ENCODE measurements at places on chromosomes 3 and 15. TPM values are rescaled to one million over a fixed set of nuclear protein-coding genes. Genes with fewer than 3 reads are reported as not detected.

DNA sequence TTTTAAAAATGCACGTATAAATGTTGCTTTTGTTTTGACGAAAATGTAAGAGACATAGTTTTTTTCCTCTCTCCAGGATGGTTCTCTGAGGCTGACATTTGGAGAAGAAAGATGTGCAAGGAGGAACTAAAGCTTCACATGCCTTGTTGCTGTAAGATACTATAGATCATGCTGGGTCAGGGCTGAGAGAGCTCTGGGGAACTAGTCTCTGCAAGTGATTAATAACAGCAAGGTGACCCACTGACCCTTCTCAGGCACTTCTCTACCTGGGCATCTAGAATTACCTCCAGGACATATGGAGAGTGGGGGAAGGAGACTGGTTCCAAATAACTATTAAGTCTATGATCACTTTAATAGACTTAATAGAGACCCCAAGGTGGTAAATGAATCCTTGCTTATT, 246.0 kb downstream of the KBTBD8 start:
- DNase-seq: no peak

Gene ISLR
- 0.53 TPM for total RNA-seq

Gene IGSF11
- 0.13 TPM for total RNA-seq

Gene ROBO1
- total RNA-seq: 66.6 TPM

DNA sequence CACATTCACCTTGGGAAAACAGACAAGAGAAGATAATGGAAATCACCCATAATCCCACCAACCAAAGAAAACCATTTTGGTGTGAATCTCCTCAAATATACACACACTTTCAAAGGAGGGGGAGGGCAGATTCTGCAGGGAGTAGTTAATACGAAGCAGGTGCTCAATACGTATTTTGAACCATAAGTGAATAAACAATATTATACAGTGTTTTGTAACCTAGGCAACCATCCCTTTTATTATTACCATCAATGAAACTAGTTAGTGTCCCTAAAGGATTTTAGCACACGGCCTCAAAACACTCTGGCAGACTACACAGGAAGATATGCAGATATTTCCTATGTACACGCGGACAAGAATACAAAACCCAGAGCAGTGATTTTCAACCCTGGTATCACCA, 6.1 kb downstream of the OSBPL10 start:
- DNase-seq: no peak

- no peak for DNase-seq
These were observed at the start of gene CSPG4 for GRCh38 chr15:75712668-75713337. TSS of gene CSPG4 (minus strand) at chr15:75712848. CDS start at chr15:75712755, 93 bp downstream.

Gene ZPLD1
- total RNA-seq: 2.6 TPM

Gene CCR9
- total RNA-seq: not detected

Gene GLDN
- 0.13 TPM for total RNA-seq

GRCh38 chr3:124097362-124098131, 105.6 kb upstream of the ROPN1 start:
- peak; percentile 43 for DNase-seq

DNA sequence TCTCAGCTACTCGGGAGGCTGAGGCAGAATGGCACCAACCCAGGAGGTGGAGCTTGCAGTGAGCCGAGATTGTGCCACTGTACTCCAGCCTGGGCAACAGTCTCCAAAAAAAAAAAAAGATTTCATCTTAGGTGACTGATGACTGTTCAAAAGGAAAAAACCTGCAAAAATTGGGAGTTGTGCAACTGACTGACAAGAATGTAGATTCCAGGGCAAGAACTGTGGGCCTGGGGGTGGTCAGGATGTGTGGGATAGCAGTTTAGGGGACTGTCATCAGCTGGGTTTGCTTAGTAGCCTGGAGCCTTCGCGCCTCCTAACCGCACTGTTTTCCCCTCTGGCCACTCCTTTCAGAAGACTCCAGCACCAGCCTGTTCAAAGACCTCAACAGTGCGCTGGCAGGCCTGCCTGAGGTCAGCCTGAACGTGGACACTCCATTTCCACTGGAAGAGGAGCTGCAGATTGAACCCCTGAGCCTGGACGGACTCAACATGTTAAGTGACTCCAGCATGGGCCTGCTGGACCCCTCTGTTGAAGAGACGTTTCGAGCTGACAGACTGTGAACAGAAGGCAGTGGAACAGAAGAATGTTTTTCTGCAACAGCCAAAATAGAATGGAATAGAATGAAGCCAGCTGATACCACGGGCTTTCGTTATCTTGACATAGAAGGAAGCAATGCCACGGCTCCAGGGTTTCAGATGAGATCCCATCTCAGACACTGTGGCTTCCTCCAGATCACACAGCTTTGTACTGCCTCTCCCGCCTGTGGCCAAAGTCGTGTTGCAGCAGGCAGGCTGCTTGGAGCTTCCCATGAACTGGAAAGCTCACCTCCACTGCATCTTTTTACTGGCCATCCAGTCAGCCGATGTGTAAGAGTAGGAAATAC, 75.3 kb upstream of the BLM start:
- DNase-seq: no peak

DNA sequence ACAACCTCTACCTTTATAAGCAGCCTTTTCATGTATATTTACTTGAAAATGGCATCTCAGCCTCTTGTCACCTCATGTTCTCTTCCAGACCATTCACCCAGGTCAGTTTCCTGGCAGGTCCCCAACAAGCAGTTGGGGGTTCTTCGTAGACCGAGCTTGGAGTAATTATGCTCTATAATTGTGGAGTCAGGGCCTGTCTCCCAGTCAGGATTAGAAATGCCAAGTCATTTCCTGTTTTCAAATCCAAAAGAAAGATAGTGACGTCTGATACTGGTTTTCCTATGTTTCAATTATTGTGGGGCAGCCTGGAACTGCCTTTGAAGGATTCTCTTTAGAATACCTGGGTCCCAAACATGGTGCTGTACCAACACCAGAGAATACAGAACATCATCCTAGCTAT, 430.6 kb downstream of the MECOM start:
- DNase-seq: peak; percentile 65

Gene KY
- total RNA-seq: not detected

- DNase-seq: no peak
These were observed 87.2 kb upstream of the TPRG1 start for GRCh38 chr3:189084620-189085019.

GRCh38 chr3:63069806-63070475, 194.7 kb upstream of the CADPS start:
- no peak for DNase-seq

Gene ACTC1
- not detected for total RNA-seq
